NCI-H2107 (cell line): ENCODE measurements at places on chromosomes 1 and 21.

- no peak for DNase-seq
These were observed 1163.4 kb upstream of the TMPRSS15 start for GRCh38 chr21:19566975-19567374.

DNA sequence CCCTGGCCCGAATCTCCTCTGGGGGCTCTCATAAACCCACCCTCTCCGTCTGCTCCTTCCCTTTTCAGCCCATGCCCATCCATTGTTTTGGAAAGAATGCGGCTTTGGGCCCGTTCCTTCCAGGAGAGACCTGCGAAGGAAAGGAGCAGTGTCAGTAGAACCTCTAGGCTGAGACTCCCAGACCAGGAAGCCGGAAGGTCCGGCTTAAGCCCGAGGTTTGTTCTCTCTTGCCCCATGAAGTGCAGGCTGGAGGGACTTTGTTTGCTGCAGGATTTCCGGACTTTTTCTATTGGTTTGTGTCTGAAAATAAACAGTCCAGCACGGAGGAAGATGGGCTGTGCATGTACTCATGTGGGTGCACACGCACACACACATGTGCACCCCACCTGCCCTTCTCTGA, 49.8 kb downstream of the ELK4 start:
- no peak for DNase-seq

DNA sequence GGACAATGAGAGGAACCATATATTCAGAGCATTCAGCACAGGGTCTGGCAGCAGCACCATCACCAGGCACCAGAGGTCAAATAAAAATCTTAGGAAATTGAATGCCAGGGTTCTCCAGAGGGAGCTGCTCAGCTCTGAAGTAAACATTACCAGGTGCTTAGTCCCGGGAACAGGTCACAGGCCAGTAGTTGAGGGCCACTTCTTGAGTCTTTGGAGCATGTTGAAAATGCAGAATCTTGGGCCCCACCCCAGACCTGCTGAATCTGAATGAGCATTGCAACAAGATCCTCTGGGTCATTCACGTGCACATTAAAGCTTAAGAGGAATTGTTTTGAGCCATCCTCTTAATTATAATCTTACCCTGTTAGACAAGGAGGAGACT, 33.8 kb downstream of the PHC2 start:
- DNase-seq, result no peak

- DNase-seq, result no peak
These were observed 1.4 kb downstream of the TMEM54 start for GRCh38 chr1:32899586-32900296.

DNA sequence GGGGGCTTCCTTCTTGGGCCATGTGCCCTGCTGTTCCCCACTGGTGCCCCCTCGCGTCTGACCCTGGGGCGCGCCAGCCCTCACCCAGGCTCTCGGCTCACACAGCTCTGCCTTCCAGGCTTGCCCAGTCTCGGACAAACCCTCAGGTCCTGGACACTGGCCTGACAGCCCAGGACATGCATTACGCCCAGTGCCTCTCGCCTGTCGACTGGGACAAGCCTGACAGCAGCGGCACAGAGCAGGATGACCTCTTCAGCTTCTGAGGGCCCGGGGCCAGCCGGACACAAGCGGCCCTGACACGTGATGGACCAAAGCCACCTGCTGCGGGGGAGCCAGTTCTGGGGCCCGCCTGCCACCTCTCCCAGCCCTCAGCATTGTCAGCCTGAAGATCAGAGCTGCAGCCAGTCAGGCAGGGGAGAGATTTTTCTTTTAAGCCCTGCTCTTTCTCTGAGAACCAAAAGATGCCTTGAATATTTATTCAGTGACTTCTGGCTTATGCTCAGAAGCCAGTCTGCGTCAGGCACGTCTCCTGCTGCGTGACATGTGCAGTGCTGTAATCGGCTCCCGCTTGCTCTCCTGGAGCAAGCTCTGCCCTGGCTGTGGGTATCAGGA, 23.4 kb downstream of the LDLRAP1 start:
- no peak for DNase-seq

DNA sequence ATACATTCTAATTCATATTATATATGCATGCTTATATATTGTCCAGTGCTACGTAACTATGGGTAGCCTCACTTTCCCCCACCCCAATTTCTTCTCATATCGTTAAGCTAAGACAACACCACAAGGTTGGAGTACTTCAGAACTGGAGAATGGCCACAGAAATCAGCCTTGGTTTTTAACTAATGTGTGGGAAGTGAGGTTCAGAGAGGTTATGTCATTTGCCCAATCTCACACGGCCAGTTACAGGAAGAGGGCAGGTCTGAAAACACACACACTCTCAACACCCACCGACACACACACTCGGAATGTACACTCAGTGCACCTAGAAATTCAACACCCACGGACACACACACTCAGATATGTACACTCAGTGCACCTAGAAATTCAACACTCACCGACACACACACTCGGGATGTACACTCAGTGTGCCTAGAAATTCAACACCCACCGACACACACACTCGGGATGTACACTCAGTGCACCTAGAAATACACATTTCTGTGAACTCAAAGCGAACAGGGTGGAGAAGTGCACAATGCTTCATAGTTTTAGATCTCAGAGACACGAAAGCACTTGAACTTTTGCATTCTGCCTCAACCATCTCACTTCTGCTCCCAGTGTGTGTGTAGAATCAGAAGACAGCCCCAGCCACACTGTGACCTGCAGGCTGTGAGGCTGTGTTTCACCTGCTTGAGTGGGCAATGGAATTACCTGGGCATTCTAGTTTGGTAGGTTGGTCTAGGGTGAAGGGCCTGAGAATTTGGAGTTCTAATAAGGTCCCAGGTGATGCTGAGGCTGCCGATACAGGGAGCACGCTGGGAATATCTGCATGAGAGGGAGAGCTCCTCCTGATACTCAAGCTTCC, 170.4 kb downstream of the CLIC6 start:
- no peak for DNase-seq

DNA sequence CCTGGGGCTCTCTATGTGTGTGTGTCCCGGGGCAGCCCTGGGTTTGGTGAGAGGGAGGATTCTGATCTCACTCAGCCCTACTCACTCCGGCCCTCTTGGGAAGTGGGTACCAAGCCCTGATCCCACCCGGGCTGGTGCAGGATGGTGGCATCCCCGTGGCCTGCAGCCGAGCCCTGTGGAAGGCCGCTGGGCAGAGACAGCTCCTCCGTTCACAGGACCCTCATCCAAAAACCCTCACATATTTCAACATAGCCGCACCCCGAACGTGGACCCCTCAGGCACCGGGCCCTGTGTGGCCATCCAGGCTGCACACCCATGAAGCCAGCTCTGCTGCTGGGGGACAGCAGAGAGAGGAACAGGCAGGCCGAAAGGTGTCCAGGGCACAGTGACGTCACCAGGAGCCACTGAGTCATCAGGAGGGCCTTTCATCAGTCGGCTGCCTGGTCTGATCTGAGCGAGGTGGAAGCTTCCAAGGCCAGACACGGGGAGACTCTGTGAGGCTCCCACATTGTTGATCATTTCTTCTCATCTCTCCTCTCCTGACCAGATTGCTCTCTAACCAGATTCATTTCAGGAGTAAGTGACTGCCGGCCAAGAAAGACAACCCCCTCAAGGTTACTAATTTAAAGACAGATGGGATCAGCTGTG, 16.2 kb upstream of the GPR157 start:
- no peak for DNase-seq
